ENCODE measurements at places on chromosomes 2 and 18.

DNA sequence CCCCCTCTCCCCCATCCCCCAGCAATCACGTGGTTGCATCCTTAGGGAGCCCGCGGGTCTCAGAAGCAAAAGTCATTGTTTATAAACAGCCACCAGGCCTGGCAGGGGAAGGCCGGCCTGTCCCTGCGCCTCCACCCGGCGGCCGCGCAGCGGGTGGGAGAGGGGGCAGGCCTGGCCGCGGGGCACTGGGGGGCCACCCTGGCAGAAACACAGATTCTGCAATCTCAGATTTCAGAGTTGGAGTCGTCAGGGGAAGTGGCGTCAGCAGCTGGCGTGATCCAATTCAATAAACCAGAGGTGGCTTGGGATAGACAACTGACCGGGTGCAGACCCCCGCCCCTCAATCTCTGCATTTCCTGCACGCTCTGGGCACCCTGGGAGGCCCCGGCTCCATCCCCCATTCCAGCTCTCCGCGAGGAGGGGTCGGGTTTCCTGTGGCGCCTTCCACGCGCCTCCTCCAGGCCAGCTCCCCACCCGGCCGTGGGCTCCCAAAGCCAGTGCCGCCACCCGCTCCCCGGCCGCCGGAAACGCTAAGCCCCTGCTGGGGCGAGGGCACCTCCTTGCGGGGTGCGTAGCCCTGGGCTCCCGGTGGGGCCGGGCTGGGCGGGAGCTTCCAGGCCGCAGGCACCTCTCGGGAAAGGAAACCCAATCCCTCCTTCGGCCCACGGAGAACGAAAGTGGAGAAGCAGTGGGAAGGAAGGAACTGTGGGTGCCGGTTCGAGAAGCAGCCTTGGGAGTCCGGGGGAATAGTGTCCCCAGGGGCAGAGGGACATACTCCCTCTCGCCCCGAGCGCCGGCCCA, 1.1 kb downstream of the BIN1 start:
- no peak for DNase-seq

DNA sequence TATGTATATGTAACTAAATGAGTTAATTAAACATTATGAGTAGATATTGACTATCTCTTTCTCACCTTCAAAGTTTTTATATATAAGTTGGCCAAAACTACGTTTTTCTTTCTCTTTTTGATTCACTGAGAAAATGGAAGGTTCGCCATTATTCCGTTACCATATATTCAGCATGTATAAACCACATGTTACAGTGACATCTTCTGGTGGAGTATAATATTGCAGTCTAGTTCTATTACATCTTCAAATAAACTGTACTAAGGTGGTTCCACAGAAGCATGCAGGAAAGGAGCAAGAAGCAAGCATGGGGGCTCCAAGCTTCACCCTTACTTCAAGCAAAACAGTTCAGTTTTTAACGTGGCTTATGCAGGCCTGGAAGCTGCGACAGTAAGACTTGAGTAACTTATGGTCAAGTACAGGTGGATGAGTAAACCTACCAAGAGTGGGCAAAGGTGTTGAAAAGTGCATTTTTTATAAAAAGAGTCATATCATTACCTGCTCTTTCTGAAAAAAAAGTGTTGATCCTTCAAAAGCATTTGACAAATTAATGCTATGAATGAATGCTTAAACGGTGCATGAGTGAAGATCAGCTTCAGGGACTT, 129.8 kb upstream of the RAB6C start:
- DNase-seq, result peak; percentile 66

GRCh38 chr2:5176764-5177163, 515.4 kb upstream of the SOX11 start:
- no peak for DNase-seq

- DNase-seq, result no peak
Measured at GRCh38 chr2:117976581-117976980, 37.3 kb downstream of the CCDC93 start.

GRCh38 chr2:217463402-217464075, 539.3 kb downstream of the TNS1 start:
- DNase-seq, result no peak

DNA sequence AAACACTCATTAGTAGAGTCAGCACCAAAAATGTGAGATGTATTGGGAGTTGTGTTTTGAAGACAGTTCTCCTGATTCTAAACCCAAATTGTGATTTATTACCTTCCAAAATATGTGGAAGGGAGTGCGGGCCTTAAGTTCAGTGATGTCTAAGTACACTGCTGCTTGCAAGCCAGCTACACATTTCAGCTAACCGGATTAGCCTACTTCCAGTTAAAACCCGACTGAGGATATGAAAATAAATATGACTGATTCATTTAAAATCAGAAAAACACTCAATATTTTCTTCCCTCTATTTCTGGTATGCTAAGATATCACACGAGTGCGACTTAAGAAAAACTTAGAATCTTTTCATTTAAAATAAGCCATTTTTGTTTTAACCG, 907 bp downstream of the FHL2 start:
- DNase-seq, result no peak

DNA sequence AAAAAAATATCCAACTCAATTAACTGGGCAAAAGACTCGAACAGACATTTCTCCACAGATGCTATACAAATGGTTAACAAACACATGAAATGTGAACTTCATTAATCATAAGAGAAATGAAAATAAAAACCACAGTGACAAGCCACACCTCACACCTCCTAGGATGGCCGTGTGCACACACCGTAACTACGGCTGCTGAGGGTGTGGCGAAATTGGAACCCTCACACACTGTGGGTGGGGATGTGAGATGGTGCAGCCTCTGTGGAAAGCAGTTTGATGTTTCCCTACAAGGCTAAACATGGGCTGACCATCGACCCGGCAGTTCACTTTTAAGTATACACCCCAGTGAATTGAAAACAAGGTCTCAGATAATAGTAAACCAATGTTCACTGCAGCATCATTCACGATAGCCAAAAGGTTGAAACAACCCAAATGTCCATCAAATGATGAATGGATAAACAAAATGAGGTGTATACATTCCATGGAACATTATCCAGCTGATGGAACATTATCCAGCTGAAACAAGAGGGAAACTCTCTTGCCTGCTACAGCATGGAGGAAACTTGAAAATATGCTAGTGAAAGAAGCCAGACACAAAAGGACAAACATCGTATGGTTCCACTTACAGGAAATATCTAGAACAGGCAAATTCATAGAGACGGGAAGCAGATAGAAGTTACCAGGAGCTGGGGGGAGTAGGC, 32.2 kb downstream of the ZAP70 start:
- DNase-seq, result no peak

- no peak for DNase-seq
Measured at GRCh38 chr2:66543257-66543767, 108.4 kb downstream of the MEIS1 start.

GRCh38 chr2:10221976-10222870, 80.5 kb upstream of the HPCAL1 start:
- no peak for DNase-seq

GRCh38 chr2:201484805-201485204, 33.3 kb downstream of the STRADB start:
- no peak for DNase-seq

DNA sequence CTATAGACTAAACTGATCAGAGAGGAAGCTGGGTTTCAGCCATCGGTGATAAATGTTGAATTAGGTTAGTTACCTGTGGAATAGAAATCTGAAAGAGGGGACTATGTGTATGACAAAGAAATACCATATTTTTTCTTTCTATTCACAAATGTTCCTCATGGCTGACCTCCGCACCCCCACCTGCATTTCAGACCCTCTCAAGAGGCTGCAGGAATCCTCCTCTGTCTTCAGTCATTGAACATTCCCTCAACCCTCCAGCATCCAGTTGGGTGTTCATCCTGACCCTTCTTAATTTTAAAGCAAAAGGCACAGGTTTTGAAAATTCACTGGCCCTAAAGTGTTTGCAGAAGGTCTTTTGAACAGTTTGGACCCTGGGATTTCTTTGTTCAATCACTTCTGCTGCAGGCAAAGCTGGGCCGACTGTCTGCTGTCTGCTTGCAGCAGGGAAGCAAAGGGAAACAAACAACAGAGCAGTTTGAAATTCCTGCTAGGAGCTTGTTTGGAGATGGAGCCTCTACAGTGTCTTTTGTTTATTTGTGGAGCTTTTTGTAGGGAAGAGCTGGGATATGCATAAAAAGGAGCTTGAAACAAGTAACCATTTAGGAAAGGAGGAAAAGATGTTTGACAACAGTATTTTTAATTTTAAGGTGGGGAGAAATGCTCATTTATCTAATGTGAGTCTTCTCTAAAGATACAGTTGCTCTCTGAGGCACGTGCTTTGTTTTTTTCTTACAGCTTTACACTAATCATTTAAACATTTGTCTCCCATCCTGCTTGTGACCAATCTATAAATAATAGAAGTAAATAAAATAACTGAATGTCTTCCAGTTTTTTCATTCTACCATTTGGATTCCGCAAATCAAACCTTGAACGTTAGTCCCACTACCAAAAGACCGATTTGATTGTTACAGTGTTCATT, 213.3 kb upstream of the MMADHC start:
- no peak for DNase-seq

DNA sequence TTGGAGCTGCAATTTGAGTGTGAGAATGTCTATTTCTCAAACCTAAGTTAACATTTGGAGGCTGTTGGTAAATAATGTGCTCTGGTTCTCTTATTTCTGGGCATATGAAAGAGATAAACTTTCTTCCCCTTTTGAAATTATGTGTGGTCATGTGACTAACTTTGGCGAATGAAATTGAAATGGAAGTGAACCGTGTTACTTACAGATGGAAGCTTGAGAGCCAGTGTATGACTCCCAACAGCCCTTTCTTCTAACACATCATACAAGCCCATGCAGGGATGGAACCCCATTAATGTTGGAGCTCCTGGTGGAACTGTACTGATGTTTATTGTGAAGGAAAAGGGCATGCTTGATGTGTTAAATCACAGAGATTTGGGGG, 725.8 kb downstream of the TSN start:
- DNase-seq, result no peak

DNA sequence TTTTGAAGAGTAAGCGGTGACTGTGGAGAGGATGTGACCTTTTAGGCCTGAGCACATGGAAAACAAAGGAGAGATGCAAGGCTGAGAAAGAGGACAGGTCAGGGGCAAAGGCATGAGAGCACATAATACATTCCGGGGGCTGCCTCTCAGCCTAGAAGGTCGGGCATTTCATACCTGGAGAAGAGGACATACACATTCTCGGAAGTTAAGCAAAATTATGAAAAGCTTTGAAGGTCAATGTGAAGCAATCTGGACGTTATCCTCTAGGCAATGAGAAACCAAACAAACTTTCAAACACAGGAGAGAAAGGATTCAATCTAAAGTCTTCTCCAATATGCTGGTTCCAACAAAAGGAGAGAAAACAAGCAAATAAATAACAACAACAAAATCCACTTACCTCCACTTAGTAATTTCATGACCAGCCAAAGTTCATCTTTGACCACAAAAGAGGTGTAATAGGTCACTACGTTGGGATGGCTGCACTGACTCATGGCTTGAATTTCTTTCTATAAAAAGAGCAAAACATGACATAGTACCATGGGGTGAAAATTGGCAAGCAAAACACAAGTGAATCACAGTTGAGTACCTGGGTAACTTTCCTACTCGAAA, 80.4 kb downstream of the STK39 start:
- no peak for DNase-seq

DNA sequence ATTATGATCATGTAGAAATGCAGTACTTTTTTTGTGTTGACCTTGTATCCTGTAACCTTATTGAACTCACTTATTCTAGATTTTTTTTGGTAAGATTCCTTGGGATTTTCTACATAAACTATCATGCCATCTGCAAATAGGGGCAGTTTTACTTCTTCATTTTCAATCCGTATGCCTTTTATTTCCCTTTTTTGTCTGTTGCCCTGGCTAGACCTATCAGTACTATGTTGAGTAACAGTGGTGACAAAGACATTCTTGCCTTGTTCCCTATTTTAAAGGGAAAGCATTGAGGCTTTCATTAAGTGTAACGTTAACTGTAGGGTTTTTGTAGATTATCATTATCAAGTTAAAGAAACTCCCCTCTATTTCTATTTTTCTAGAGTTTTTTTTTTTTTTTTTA, 92.3 kb downstream of the LYPD1 start:
- DNase-seq, result peak; percentile 48

DNA sequence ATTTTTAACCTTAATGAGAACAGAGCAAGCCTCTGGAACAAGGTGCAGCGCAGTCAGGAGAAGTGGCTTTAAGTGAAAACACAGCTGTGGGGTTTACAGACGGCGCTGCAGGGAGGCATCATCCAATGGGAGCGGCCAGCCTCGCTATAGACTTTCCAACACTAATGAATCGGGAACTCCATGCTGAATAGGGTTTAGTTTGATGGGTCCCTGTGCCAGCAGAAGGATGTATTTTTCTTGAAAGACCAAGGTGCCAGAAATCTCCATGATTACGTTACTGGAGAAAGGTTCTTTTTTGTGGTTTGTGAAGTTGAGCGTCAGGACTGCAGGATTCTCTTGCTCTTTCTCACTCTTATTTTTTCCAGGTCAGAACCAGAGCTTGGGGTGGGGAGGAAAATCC, 87.9 kb upstream of the ALPP start:
- DNase-seq, result no peak

- no peak for DNase-seq
Measured at GRCh38 chr2:230787101-230787500, 74.5 kb downstream of the CAB39 start.

Data from RPMI8226 (cell line).